NCI-H1436 (cell line): ENCODE measurements at places on chromosomes 1 and 21.

DNA sequence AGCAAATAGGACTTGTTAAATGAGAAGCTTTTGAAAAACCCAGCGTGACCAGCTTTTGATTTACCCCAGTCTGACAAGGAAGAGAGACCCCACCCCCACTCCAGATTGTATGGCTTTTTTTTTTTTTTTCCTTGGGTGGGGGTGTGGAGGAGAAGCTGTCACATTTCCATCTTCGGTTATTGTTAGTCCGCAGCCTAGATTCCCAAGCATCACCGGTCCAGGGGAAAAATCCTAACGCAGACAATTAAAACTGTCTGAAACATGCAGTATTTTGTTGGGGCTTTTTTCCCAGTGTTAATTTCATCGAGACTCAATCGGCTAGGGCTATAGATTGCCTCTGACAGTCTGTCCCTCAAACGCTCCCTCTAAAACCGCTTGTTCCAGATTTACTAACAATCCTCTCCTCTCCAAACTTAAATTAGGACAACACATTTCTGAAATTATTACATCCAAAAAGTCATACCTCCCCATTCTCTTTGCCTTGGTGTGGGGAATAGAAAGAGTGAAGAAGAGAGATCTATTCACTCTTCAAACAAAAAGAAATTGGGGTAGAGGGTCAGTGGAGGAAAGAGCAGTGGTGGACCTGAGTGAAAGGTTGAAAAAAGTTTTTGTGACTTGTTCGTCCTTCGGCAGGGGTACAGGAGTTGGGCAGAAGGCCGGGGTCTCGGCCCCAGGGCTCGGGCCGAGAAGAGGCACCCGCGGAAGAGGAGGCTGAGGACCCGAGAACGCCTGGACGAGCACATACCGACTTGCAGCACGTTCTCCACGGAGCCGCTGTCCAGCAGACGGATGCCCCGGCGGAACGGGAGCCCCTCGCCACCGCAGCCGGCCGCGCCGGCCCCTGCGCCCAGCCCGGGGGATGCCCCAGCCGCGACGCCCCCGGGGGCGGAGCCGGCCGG, 1.1 kb downstream of the ZSWIM5 start:
- DNase-seq: no peak

DNA sequence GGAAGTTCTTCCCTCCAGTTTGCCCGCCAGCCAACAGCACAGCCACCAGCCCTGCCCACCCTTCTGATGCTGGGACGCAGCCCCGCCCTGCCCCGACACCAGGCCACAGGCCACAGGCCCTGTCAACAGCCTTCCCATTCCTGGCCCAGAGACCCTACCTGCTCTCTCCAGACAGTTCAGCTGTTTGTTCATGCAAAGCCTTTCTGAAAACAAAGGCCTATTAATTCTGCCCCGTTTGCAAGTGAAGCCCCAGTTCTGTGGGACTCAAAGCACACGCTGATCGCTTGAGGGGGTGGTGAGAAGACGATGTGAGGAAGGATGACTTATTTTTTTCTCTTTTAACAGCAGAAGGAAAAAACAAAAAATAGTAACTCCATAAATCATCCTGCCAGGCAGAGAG, 55.4 kb upstream of the KIF26B start:
- no peak for DNase-seq

GRCh38 chr1:113593550-113594297, 165.6 kb downstream of the PHTF1 start:
- no peak for DNase-seq

- no peak for DNase-seq
Observed at GRCh38 chr21:44485254-44485793, 30.0 kb downstream of the LRRC3 start.

GRCh38 chr21:22355949-22356348, 1357.7 kb downstream of the NCAM2 start:
- DNase-seq: no peak

- no peak for DNase-seq
Observed at GRCh38 chr1:247358920-247359319, 27.3 kb upstream of the ZNF496 start.

DNA sequence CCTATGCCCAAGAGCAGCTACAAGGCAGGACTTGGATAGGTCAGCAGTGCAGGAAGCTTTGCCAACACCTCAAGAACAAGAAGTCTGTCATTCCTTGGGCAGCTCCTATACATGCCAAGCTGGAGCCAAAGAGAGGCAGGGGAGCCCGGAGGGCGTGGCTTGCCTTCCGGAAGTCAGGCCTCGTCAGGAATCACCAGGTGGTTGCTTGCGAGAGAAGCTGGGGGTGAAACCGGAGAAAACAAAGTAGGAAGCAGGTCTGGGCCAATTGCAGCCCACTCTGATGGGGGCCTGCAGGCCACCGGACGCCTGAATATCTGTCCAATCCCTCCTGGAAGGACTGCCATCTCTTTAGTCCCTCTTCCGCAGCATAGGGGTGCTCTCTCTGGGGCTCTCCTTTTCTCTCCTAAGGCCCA, 794 bp upstream of the FAM76A start:
- DNase-seq: peak; percentile 86

DNA sequence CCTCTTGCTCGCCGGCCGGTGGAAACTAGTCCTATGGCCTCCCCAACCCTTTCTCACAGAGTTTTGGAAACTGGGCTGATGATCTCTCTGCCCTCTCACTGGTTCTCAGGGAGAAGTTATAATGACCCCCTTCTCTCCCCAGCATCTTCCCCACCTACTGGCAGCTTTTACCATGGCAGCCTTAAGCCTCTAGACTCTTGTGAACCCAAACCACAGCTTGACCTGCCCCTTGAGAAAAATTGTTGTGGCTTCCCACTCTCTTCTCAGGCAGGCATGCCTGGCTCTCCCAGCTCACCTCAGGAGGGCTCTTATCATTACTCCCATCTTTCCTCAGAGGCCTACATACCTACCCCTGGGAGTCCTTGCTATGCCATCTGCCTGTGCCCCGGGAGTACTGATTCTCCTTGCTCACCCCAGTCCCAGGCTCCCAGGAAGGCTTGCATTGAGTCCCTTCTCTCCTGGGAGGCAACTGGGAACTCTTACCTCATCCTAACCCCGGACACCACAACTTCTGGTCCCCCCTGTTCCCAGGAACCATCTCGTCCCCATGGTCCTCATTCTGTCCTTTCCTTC, 1.6 kb downstream of the NSUN4 start:
- no peak for DNase-seq

GRCh38 chr1:7831458-7831857, 21.4 kb downstream of the UTS2 start:
- no peak for DNase-seq

DNA sequence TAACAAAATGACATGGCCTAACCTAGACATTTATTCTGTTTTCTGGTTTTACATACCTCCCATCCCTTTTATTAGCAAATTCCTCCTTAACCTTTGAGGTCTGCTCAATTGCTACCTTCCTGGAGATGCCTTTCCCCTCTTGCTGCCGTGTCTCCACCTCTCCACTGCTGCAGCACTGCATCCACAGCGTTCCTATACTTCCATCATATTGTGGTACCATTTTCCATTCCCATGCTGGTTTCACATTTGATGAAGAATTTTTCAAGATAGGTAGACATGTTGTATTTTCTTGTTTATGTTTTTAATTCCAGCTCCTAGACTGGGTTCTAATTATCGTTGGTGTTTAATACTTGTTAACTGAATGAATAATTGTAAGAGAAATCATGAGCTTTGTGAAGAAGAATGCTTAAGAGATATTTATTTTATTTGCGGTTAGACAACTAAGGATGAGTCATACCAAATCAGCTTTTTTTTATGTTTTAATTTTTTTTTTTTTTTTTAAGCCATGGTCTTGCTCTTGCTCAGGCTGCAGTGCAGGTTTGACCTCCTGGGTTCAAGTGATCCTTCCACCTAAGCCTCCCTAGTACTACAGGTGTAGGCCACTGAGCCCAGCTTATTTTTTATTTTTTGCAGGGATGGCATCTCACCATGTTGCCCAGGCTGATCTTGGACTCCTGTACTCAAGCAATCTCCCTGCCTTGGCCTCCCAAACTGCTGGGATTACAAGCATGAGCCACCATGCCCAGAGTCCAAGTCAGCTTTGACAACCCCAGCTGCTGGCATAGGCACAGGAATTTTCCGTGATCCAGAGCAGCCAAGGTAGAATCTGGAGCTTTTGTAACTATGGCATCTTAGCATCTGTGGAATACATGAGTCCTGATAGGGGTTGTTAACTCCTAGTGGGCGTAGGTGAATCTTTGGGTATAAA, 44.0 kb downstream of the ATP6V1G3 start:
- no peak for DNase-seq

- no peak for DNase-seq
Observed at GRCh38 chr1:153081736-153082135, 10.3 kb upstream of the SPRR2B start.

GRCh38 chr1:246203180-246203579, 303.9 kb downstream of the SMYD3 start:
- no peak for DNase-seq

GRCh38 chr1:221712776-221713431, 29.0 kb downstream of the DUSP10 start:
- no peak for DNase-seq

GRCh38 chr1:224676551-224676950, 60.4 kb downstream of the CNIH3 start:
- DNase-seq: no peak

GRCh38 chr1:201933840-201934430, 12.4 kb downstream of the LMOD1 start:
- no peak for DNase-seq

- no peak for DNase-seq
Observed at GRCh38 chr1:92495392-92496063, 8.8 kb upstream of the GFI1 start.

DNA sequence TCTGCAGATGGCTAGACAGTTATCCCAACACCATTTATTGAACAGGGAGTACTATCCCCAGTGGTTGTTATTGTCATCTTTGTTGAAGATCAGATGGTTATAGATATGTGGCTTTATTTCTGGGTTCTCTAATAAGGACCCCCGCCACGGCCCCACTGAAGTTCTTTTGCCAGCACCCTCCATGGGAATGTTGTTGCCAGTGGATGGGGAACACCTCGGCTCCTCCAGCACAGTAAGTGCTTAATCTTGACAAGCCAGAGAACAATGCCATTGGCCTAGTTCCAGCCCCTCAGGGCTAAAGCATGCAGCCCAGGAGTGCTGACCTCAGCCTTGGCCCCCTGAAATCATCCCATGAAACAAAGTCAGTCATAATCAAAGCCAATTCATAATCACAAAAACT, 337.6 kb downstream of the AGBL4 start:
- no peak for DNase-seq

DNA sequence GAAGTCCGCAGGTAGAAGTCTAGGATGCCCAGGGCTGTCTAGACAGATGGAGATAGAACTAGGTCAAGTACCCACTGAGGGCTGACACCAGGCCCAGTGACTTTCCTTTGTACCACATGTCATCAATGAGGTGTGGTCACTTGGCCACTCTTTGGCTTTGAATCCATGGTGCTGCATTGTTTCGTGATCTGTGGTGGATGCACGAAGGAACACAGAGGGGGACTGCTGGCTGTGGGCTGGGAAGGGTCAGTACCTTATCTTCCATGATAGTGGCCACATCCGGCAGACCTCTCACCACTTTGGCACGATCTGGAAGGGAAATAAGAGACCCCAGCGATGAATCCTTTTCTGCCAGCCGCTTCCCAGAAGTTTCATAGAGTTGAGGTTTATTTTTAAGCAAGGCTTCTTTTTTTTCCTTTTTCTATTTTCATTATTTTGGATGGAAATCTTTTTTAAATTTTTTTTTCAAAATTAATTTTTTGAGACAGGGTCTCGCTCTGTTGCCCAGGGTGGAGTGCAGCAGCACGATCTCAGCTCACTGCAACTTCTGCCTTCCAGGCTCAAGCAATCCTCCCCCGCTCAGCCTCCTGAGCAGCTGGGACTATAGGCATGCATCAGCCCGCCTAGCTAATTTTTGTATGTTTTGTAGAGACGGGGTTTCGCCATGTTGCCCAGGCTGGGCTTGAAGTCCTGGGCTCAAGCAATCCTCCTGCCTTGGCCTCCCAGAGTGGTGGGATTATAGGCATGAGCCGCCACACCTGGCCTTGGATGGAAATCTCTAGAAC, 53.1 kb downstream of the MYOM3 start:
- no peak for DNase-seq

DNA sequence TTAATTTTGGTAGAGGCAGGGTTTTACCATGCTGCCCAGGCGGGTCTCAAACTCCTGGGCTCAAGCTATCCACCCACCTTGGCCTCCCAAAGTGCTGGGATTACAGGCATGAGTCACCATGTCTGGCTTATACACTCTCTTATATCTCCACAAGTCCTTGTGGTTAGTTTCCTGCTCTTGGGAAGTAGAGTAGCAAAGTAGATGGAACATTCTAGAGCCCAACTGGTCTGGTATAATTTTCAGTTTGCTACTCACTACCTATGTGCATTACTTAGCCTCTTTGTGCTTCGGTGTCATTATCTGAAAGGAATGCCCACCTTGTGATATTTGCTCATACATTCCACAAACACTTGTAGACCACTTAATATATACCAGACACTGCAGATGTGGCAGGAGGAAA, 96.6 kb upstream of the IPO9 start:
- no peak for DNase-seq

DNA sequence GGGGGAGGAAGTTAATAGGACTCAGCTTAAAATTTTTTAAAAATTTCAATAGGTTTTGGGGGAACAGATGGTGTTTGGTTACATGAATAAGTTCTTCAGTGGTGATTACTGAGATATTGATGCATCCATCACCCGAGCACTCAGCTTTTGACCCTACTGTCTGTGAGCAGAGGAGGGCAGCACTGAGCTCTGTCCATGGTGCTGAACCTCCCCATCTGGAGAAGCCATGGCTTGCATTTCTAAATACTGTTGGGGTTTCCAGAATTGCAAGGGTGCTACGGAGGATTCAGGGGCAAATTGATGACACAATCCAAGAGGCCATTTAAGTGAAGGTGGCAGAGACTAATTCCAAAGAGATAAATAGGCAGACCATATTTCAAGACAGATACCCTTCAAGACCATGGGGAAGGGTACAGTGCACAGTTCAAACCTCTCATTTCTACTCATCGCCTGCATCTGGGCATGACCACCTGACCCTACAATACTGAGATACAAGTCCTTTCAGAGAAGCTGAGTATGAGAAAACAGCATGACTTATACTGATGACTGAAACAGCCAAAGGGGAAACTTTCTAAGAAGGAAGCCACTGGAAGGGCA, 17.2 kb downstream of the SYT2 start:
- DNase-seq: peak; percentile 34

GRCh38 chr1:197987294-197987693, 70.1 kb downstream of the LHX9 start:
- DNase-seq: no peak

GRCh38 chr1:76142771-76143540, 68.4 kb downstream of the ST6GALNAC3 start:
- no peak for DNase-seq

DNA sequence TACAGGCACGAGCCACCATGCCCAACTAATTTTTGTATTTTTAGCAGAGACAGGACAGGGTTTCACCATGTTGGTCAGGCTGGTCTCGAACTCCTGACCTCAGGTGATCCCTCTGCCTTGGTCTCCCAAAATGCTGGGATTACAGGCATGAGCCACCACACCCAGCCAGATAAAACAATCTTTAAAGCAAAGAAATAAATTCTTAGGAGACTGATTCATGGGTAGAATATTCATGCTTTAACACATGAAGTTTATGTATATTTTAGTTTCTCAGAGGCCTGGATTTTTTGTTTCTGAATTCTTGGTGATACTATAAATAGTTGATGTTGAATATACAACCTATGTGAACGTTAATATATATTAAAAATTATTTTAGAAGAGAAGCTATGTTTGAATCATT, 127.4 kb upstream of the KIAA1614 start:
- no peak for DNase-seq
